Activated CD8-positive, alpha-beta T cell treated with anti-CD3 and anti-CD28 coated beads, Interleukin-2, amount 10 ng/mL, durations not matched to agents 7 days and 5 days (primary cell): ENCODE measurements at places on chromosomes 7 and 10.

DNA sequence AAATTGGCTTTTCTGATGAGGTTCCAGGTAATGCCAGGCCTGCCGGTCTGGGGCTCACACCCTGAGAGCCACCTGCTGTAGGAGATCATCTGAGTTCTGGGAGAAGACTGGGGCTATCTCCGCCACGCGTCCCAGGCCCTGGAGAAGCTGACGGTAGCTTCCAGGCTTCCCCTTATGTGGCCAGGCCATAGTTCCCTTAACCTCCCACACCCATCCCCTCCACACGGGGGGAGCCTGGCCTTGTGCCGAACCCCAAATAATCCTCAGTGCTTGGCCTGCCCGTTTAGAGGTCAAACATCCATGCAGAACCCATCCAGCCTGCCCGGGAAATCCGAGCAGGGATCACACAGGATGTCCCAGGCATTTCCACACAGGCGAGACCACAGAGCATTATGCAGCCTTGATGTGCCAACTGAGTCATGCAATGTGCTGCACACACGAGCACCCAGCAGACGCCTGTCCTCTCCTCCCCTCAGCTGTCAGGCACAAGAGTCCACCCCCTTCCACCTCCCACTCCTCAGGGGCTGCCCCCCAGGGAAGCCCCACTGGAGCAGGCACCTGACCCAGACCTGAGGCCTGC lies 176.2 kb downstream of the PRKAG2 start:
- no peak for DNase-seq

- no peak for DNase-seq
Measured at GRCh38 chr7:132869166-132869861, 212.6 kb downstream of the CHCHD3 start.

DNA sequence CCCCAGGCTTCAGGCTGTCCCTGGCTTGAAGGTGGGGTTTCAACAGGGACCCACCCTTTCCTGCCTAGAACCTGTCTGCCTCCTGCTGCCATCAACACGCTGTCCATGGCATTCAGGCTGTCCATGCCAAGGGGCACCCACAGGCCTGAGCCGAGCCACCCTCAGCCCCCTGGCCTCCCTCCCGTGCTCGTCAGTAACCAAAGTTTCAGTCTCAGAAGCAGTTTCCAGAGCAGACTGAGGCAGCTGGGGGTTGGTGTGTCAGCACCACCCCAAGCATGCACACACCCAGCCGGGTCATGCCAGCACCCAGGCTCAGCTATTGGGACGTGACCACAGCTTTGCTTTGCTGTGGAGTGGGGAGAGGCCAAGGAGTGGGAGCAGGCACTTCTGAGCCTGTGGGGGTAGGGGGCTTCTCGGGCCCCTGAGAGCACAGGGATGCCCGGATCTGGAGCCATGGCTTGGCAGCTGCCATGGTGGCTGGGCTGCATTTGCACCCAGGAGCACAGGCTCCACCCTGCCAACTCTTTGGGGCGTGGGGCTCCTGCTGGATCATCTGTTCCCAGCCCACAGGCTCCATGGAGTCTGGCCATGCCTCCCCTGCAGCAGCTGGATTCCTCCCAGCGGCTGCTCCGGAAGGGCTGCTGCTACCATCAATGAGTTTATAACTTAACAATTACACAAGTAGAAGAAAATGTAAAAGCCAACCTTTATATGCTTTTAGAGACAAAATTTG lies 314.5 kb upstream of the SEMA3C start:
- no peak for DNase-seq

DNA sequence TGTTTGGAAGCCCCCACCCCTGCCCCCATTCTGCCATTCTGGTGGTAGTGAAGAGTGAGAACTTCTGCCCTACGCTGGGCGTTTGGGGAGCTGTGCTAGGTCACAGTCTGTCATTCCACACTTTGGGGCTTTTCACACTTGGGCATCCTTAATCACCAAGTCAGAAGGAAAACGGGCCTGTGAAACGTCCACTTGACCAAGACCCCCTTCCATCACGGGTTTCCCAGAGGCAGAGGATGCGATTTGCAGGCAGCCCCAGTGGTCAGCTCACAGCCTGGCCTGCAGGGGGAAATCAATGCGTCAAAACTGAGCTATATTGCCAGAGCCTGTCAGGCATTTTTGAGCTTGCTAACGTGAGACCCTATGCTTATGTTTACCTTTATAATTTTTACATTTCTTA lies 663.3 kb upstream of the MGMT start:
- peak; percentile 1 for DNase-seq

- no peak for DNase-seq
Measured at GRCh38 chr10:25666276-25666675, 267.8 kb upstream of the MYO3A start.

- DNase-seq: no peak
Measured at GRCh38 chr7:83613232-83613631, 35.7 kb downstream of the SEMA3E start.

DNA sequence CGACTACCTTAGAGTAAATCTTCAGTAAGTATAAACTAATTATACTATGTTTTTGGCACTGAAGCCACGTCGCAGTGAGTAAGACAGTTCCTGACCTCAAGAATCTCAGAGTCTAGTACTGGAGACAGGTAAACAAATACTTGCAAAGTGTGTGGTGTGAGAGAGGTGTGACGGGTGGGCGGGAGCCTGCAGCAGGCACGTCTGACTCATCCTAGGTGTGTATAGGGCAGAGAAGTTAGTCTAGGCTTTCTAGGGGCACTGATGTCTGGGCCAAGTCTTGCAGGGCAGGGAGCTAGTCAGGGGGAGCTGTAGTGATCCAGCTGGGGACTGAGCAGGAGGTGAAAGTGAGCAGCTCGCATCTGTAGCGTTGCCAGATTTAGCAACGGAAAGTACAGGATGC lies 35.9 kb upstream of the SFTPD start:
- no peak for DNase-seq

- DNase-seq: no peak
Measured at GRCh38 chr10:124600051-124600880, 138.6 kb downstream of the LHPP start.

GRCh38 chr7:101614098-101614938 lies 14.8 kb downstream of the MYL10 start:
- DNase-seq: no peak

DNA sequence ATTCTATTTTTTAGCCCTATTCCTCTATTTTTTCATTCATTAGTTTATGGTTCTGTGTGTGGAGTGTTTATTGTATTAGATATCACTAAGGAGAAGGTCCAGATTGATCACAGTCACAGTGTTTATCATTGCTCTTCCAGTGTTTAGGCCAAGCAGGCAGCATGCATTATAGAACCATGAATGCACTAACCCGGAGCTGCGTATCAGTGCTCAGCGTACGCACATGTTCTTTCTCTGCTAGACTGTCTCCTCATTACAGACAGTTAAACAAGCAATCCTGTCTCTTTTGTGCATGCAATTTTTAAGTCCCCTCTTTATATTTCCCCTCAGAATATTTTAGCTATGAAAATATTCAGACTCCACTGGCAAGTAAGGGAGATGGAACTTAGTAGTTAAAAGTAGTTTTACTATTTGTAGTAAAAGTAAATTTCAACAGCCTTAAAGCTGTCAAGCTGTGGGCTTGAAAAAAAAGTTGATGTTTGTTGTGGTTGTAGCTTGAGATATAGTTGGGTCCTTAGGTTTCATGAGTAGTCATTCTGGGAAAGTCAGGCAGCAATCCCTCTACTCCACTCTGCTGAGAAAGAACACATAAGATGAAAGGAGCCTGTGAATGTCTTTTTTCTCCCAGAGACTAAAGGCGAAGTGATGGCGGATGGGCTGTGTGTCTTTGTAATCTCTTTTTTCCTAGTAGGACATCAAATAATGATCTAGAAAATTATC lies 260.4 kb downstream of the CDK14 start:
- no peak for DNase-seq

GRCh38 chr7:155254018-155254417 lies 43.7 kb upstream of the INSIG1 start:
- no peak for DNase-seq

GRCh38 chr7:57772126-57772924 lies 322.3 kb downstream of the ZNF716 start:
- DNase-seq: no peak

DNA sequence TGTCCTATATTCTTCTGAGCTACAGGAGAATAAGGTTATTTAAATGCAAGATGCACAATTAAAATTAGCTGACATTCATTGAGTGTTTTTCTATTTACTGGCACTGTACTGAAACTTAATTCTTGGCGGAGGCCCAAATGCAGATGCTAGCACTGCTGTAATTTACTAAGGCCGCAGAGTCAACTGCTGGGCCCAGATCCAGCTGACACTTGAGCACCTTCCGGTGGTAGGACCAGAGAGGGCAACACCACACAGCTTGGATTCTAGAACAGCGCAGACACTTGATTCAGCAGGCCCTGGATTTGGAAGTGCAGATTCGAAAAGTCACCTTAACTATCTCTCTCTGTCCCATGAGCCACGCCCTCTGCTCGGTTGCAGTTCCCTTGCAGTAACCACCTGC lies 228.6 kb upstream of the TMEM72 start:
- no peak for DNase-seq

DNA sequence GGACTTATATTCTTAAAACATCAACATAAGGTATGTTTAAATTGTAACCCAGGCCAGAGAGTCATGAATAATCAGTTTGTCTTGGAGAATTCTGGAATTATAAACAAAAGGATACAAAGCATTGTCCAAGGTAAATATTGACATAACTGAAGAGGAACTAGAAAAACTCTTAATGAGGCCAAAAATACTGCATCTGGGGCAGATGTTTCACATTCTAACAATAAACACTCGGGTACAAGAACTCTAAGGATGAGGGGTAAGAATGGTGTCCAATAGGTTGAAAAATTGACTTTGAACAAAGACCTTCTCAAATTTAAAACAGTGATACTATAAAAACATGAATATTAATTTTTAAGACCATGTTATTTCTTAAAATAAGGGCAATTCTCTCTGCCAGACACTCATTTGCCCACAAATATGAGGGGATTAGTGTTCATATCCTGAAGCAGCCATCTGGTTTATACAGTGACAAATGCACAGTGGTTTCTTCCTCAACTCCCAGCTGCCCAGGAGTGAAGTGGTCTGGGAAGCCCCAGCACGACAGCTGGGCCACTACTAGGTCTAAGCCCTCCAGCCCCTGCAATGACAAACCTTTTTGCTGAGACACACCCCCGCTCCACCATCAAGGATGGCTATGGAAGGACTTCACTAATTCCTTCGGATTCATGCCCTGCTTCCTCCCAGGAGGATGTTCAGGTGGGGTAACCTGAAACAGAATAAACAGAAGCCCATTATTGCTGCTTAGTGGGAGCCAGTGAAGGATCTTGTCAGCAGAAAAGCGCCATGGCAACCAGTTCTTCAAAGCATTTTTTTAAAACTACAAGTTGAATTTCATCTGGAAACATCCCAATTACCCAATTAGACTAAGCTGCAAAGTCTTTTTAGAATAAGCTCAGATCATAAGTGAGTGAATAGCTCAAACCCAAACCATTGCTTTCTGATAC lies 107.5 kb upstream of the ARID5B start:
- DNase-seq: no peak
